T-helper 1 cell treated with Interleukin-12 subunit alpha and Interleukin-12 subunit beta and Interleukin-4 antibody, amounts not matched to agents 30 ng/mL and 1 ng/mL, for 36 hours (primary cell): ENCODE measurements at places on chromosomes 5 and 9. TPM values are rescaled to one million over a fixed set of nuclear protein-coding genes. Genes with fewer than 3 reads are reported as not detected.

Gene DNAH5
- not detected in 2 replicates for total RNA-seq

Gene PRDM9
- total RNA-seq, result not detected in 2 replicates

Gene IFNB1
- total RNA-seq, result not detected in 2 replicates

Gene SLC22A4
- total RNA-seq, result 0.12 and 0.25 TPM in 2 replicates

Gene LRRC70
- total RNA-seq, result 0.63 and 1.1 TPM in 2 replicates

Gene OR1J1
- not detected in 2 replicates for total RNA-seq

Gene C5orf46
- not detected in 2 replicates for total RNA-seq

Gene SH3TC2
- not detected in 2 replicates for total RNA-seq

Gene ZNF782
- total RNA-seq, result 4.5 and 5.0 TPM in 2 replicates

Gene ANGPTL2
- total RNA-seq, result 0.07 TPM in 1 of 2 replicates, not detected in the other
